ENCODE measurements at places on chromosomes 7 and 10.

GRCh38 chr7:135944753-135945152 lies 32.4 kb downstream of the MTPN start:
- DNase-seq = no peak

- no peak for DNase-seq
Measured at GRCh38 chr10:23917251-23917840, 291.6 kb upstream of the KIAA1217 start.

GRCh38 chr7:129376076-129376777 lies 58.0 kb upstream of the STRIP2 start:
- DNase-seq = peak; percentile 60

DNA sequence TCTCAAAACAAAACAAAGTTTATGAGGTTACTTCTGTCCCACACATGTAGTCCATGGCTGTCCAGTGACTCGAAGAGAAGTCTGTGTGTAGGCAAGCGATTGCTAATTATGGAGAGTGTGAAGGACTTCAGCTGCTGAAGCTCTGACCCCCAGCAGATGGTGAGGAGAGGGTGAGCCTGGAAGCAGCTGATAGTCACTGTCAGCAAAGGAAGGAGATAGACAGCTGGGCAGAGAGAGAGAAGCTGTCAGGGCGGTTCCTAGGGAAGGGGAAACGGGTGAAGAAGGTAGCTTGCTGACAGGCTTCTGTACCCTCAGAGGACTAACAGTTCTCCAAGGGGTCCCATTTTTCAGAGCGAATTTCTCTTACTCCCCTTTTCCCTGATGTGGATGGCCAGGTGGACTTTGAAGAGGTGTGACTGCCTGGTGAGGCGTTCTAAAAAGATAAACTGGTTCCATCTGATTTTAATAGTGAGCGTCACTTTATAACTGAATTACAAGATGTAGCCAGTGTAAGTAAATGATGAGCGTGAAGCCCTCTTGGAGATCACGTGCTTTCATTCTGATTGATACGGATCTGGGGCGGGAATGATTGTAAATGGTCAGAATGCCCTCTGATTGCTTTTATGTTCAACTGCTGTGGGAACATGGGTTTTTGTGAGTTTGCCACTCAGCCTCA lies 12.1 kb downstream of the ZSCAN21 start:
- no peak for DNase-seq

GRCh38 chr10:35372329-35372728 lies 36.0 kb downstream of the CCNY start:
- DNase-seq = no peak

GRCh38 chr7:127831318-127832219 lies 179.6 kb downstream of the SND1 start:
- no peak for DNase-seq

GRCh38 chr7:141294143-141294829 lies 220.4 kb downstream of the TMEM178B start:
- no peak for DNase-seq

DNA sequence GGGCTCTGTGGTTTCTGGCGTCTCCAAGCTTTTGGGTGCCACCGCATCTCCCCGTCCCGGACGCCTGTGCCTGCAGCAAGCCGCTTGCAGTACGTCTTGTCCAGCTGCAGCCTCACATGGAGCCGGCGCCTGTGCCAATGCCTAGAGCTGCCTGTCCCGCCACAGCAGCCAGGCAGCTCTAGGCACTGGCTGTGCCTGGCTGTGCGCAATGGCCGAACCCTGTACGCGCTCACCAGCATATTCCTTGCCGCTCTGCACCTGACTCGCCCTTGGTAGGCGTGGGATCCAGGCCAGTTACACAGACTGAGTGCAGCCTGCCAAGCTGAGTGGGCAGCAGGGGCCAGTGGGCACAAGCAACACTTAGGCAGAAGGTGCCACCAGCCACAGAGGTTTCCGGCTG lies 381.2 kb upstream of the SORCS1 start:
- no peak for DNase-seq
